ENCODE measurements at places on chromosomes 6 and 20.

DNA sequence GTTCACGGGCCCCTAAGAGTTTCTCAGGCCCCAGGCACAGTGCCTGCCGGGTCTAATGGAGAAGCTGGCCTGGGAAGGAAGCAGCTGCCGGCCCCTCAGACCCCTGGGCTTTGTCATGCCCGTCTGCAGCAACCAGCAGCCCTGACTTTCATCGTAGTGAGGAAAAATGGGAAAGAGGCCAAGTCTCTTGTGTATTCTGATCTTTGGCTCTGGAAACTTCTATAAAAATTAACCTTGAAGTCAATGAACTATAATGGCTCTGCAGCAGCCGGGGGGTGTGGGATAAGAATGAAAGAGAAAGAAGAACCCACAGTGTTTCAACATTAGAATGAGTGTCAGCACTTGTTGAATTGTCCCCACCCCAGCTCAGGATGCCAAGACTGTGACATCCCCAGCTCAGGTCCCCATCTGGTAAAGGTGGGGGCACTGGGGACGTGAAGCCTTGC, 12.9 kb downstream of the TGM2 start:
- no peak for DNase-seq

DNA sequence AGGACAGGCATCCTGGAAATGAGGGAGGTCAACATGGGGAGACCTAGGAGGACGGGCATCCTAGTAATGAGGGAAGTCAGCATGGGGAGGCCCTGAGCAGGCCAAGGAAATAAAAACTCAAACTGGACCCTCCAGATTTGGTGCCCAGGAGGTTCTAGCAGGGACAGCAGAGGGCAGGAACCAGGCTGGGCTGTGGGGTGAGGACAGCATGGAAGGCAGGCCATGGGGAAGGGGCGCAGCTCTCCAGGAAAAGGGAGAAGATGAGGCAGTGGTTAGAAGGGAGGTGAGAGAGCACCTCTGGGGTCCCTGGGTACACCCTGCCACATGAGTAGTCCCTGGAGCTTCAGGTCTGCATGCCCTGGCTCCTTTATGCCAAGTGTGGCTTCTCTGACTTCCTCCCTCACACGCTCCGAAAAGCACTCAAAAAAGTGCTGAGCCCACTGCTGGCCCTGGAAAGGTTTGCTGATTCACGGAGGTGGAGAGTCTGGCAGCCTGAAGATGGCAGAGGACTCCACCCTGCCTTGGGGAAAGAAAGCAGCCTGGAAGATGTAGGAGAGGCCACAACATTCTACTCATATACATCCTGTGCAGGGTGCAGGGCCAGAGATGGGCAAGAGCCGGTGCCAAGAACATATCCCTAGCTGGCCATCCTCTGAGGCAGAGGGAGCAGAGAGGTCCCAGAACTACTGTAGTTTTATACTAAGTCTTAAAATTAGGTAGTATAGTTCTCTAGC, 154.9 kb downstream of the MRPL14 start:
- no peak for DNase-seq

DNA sequence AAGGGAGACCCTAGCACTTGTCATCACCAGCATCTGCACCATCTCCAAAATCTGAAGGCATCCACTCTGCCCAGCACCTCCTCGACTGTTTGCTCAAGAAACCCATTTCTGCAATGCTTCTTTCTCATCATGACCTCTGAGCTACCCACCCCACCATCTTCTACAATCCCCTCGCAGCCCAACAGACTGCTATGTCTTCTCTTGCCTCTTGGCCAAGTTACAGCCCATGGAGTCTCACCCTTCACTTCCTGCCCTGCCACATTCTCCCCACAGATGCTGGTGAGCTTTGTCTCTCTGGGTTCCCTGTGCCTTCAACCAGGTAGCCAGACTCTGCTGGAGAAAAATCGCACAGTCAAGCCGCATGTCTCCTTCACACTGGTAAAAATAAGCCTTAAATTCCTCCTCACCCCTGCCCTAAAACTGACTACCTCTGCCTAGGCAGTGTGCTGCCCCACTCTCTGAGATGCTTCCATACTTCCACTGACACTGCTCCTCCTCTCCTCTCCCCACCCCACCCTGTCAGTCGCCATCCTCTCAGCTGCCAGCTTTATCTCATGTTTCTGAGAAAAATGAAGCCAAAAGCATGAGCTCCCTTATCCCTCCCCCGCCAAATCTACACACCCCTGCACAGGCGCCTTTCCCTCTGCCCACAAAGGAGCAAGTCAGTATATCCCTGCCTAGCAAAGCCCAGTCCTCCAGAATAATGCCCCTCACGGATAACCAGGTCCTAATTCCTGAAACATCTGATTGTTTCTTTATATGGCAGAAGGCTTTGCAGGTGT, 2.3 kb upstream of the TXNDC5 start:
- peak; percentile 49 for DNase-seq

DNA sequence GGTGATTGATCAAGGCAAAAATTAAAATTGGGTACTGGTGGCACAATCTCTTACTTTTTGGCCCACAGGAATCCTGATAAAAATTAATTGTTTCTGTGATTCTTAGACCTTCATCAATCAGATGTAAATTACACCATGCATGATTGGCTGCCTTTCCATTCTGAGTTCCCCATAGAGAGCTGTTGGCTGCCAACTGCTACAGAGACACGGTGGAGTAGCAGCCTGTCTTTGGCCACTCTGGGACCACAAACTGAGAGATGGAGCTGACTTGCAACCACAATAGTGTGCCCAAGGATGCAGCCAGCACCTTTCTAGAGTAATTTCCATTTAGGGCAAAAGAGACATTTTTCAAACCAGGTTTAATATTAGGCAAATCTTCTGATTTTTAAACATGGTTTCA, 274.3 kb upstream of the MMS22L start:
- no peak for DNase-seq

DNA sequence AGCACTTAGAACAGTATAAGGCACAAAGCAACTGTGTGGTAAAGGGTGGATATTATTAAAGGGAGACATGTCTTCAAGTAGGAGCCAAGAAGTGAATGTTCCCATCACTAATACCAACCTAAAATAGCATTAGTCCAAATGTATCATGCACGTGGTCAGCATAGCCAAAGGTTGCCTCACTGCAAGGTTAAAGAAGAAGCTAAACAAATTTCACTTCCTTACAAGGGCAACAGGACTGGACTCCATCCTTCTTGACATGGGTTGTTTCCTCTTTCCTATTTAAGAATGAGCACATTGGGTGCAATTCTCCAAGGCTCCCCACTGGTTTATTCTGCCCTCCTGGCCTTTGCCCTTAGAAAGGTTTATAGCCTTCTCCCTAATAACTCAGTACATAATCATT, 186.7 kb downstream of the PHACTR1 start:
- DNase-seq: no peak

GRCh38 chr6:89716532-89716931, 78.0 kb upstream of the LYRM2 start:
- DNase-seq: no peak

DNA sequence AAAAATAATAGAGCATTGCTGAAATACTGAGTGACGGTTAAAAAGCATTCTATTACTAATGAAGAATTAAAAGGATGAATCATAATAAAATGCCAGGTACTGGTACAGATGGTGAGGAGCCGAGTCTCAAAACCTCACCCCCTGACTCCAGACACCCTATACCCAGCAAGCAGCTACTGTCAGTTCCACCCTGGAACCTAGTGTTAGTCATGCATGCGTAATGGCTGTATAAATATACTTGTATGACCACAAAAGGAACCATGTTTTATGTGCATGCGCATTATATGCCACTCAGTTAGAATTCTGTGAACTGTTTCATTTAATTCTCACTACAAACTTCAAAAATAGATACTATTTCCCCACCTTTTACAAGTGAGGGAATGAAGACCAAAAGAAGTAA, 568.7 kb upstream of the RNF217 start:
- DNase-seq: no peak

GRCh38 chr6:9810286-9810685, 604.6 kb downstream of the TFAP2A start:
- no peak for DNase-seq

DNA sequence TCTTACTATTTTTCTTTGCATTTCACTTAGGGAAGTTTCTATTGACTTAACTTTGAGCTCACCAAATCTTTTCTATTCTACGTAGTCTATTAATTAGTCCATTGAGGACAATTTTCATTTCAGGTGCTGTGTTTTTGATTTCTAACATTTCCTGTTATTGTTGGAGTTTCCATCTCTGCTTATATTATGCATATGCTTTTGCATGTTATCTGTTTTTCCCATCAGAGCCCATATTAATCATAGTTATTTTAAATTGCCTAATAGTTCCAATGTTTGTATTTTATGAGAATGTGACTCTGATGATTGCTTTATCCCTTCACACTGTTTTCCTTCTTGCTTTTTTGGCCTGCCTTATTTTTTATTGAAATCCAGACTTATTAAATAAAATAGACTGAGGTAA, 414.5 kb upstream of the OPRM1 start:
- no peak for DNase-seq

DNA sequence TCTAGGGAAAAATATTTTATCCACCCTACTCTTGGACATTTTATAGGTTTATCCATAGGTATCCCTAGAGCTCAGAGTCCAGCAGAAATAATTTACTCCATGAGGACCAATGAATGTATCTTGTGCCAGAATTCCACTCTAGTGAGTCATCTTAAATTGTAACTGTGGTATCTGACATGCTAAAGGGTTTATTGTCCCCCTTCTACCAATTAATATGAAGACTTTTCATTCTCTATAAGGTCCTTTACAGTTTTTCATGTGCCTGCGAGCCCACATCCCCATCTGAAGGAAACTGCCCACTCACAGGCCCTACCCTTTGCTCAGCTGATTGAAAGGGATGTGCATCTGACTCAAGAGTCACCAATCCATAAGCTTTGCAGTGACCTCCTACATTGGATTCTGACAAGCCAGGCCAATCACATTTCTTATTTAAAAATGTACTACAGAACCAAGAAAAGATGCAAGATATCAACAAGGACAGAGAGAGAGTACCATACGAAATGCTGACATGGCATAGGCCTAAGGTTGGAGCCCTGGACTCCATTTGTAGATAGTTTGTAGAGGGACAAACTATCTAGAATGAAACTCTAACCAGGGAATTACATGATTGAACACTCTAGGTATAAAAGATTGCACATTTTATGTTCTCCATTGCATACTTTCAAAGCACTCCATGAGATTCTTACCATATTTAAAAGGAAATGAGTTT, 93.4 kb upstream of the DEFB112 start:
- DNase-seq: no peak

- no peak for DNase-seq
Observed at GRCh38 chr6:154478701-154479060, 31.8 kb downstream of the CNKSR3 start.

DNA sequence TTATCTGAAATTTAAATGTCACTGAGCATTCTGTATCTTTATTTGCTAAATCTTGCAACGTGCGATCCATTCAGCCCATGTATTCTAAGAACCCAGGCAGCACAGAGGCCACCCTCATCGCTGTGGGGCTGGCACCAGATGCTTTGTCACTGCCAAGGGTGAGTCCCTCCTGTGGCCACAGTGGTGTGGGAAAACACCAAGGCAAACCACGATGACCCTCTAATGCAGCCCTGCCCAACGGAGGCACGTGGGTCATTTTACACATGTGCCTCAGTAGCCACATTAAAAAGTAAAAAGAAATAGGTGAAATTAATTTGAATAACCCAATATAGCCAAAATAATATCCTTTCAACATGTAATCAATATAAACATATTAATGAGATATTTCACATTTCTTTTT, 221.7 kb downstream of the UNC5CL start:
- DNase-seq: no peak

- peak; percentile 65 for DNase-seq
Observed at GRCh38 chr6:117829594-117830319, 77.3 kb upstream of the SLC35F1 start.
